ENCODE measurements at places on chromosomes 1 and 21.

GRCh38 chr1:201141418-201141817 is 12.9 kb downstream of the TMEM9 start:
- DNase-seq, result no peak

GRCh38 chr1:116243333-116244054 is 129.6 kb upstream of the ATP1A1 start:
- peak; percentile 57 for DNase-seq

DNA sequence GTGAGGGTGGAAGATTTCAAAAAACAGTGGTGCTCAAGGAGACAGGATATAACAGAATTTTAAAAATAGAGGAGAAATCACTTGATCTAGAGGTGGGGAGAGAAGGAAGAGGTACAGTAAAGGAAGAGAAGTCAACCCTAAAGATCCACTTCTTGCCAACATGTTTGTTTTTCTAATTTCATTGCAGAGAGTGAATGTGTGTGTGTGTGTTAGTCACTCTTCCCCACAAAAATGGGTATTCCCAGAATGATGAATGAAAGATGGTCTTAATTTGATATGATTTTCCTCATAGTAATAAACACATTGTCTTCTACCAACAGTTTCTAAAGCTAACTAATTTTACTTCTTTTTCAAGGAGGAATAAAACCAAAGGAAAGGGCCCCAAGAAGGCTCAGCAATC is 74.2 kb upstream of the NGF start:
- no peak for DNase-seq

- no peak for DNase-seq
Observed at GRCh38 chr1:221751226-221751887, 9.5 kb upstream of the DUSP10 start.

- no peak for DNase-seq
Observed at GRCh38 chr1:228159008-228159665, 6.5 kb upstream of the IBA57 start.

DNA sequence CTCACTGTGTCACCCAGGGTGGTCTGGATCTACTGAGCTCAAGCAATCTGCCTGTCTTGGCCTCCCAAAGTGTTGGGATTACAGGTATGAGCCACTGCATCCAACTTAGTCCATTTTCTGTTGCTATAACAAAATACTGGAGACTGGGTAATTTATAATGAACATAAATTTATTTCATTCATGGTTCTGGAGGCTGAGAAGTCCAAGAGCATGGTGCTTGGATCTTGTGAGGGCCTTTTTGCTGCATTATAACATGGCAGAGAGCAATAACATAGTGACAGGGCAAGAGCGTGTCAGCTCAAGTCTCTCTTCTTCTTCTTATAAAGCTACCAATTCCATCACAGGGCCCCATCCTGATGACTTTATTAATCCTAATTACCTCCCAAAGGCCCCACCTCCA is 3.6 kb upstream of the KIF2C start:
- DNase-seq, result no peak

GRCh38 chr1:229238674-229239415 is 32.1 kb upstream of the RAB4A start:
- DNase-seq, result no peak

DNA sequence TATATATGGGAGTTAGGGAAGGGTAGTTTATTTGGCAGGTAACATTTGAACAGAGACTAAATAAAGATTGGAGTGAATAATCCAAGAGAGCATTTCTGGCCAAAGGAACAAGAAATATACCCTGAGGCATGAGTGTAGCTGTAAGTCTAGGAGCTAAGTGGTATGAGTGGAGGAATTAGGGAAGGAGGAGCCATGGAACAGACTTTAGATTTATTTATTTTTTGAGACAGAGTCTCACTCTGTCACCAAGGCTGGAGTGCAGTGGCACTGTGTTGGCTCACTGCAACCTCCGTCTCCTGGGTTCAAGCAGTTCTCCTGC is 18.4 kb downstream of the CAPZA1 start:
- no peak for DNase-seq

DNA sequence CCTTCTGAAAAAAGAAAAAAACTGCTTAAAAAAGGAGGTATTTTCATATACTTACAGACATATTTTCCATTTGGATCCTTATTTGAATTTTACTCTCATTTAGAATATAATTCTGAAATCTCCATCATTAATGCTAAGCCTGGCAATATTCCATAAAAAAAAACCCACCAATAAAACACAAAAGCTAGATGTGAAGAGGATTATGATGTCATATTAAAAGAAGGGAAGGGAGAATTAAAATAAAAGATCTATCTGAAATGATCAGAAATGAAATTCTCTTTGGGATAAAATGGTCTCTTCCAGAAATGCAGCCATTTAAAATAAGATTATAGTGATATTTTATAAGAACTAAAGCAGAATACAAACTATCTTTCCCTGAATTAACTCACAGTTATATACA is 206.7 kb upstream of the CAMK1G start:
- no peak for DNase-seq

GRCh38 chr1:116945421-116945820 is 35.7 kb downstream of the PTGFRN start:
- no peak for DNase-seq

DNA sequence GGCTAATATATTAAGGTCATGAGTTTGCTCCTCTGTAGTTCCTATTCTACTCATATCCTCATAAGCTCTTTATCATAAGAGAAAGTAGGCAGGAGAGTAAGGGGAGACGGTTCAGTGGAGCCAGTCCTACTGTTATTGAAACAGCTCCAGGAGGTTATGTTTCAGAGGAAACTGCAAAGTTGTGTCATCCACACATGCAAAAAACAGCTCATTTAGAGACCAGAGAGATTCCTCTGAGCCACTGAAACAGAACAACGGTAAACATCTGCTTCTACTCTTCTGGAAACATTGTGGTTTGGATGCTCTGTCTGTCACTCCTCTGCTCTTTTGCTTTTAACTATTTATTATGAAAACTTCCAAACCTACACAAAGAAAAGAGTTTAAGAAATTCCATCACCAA is 66.3 kb upstream of the PPP2R5A start:
- DNase-seq, result no peak

- no peak for DNase-seq
Observed at GRCh38 chr1:175413367-175413766, 220.8 kb upstream of the KIAA0040 start.

Measured in NCI-H187 (cell line).